NCI-H510A (cell line): ENCODE measurements at places on chromosomes 11 and 22.
A peak's percentile ranks its signal among the peaks of the same experiment; 100 is the strongest.

DNA sequence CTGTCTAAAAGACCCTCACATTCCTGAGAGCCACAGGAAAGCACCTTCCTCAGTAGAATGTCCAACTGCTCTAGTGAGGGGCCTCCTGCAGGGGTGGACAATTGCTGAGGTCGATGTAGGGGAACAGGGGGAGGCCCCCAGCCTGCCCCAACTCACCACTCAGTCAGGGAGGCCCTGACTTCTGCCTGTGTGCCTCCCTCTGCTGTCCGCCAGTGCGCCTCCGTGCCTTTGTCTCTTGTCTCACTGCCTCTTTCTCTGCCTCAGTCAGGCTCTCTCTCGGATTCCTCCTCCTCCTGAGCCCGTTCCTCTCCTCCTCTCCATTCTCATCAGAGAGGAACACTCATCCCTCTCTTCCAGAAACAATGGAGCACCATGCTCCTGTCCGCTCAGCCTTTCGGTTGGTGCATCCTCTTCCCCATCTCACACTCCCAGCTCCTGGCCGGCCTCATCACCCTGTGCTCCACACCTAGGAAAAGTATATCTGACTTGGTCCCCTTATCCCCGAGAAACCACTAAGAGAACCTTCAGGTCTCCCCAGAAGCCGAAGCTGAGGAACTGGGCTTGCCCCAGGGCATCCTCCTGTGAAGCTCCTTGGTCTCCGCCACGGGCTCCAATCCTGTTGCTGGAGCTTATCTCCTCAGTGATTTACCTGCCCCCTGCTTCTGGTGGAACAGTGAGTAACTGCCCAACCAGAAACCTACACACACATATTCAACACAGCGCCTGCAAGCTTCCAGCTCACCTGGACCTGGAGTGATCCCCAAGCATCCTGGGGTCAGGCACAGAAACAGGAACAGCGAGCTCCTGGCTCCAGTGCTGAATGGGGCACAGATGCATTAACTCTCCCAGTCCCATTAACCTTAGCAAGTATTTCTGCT is 2.3 kb downstream of the B3GAT1 start:
- no peak for DNase-seq

- no peak for DNase-seq
Observed at GRCh38 chr11:109138196-109138595, 283.8 kb upstream of the C11orf87 start.

- DNase-seq, result no peak
Observed at GRCh38 chr11:67270256-67271204, 4.3 kb downstream of the GRK2 start.

DNA sequence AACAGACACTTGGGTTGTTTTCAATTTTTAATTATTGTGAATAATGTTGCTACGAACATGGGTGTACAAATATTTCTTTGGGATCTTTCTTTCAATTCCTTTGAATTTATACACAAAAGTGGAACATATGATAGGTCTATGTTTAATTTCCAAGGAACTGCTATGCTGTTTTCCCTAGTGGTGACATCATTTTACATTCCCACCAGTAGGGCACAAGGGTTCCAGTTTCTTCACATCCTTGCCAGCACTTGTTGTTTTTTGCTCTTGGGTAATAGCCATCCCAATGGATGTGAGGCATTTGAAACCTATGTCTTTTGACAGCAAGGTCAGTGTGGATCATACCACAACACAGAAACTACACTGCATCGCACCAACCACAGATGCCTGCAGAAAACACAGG is 41.8 kb upstream of the SCN3B start:
- DNase-seq, result no peak

- no peak for DNase-seq
Observed at GRCh38 chr11:73792584-73792983, 4.9 kb downstream of the MRPL48 start.

DNA sequence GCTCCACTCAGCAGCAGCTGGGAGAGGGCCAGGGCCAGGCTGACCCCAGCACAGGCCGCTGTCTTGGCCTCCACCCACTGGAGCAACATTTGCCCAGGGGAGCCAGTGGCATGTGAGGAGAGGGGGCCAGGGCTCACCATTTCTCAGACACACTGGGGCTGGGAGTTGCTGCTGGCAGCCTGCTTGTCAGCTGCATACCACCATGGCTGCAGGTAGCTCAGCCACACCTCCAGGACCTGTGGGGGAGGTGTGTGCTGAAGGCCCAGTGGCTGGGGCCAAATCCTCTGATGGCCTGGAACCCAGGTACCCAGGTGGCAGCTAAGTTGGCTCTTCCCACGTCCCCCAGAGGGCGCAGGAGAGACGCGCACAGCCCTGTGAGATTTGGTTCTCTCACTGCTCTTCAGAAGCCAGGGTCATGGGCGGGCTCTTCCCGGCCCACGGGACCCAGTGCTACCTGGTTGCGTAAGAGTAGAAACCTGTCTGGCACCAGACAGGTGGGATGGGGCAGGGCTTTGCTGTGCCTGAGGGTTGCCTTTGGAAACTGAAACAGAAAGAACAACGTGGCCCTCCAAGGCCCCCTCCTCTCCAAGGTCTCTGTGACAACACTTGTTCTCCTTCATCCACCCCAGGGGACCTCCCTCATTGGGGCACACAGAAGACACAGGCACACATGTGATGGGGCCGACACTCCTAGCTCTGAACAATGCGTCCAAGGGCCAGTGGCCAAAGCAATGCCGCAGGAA is 98.8 kb downstream of the MED15 start:
- peak; percentile 85 for DNase-seq

GRCh38 chr11:19827399-19828135 is 114.9 kb downstream of the NAV2 start:
- no peak for DNase-seq

DNA sequence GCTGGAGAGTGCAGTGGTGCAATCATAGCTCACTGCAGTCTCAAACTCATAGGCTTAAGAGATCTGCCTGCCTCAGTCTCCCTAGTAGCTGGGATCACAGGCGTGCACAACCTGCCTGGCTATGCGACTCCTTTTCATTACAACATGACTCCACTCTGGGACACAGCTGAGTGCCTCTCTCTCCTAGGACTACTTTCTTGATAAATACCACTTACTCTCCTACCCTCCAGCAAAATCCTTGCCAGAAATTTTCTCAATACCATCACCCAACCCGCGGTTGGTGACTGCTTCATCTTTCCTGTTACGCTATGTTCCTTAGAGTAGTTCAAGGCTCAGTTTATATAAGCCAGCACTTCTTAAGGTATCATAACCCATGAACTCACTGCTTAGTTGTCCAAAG is 26.9 kb downstream of the ARFGAP3 start:
- no peak for DNase-seq

DNA sequence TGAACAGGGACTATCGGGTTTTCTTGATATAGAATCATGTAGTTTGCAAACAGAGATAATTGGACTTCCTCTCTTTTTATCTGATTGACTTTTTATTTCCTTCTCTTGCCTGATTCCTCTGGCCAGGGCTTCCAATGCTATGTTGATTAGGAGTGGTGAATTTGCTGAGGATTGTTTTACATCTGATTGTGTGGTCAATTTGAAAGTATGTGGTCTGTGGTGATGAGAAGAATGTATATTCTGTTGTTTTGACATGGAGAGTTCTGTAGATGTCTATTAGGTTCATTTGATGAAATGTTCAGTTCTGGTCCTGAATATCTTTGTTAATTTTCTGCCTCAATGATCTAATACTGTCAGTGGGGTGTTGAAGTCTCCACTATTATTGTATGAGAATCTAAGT is 713.2 kb upstream of the CCDC179 start:
- DNase-seq, result no peak

DNA sequence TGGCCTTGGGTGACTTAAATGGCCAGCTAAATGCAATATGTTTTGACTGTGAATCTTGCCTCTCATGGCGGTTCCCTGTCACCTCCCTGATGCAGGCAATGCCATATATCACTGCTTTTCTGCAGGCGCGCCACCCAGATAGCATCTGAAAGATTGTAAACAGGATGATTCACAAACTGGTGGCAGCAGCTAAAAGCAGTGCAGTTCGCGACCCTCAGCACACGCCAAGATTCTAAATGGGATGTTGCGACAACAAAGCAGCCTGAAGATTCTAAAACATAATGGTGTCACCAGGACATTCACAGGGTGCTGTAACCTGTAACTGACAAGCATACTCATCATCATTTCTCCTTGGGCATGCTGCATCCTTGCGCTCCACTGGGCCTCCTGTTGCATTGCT is 440.4 kb upstream of the CADM1 start:
- DNase-seq, result no peak

DNA sequence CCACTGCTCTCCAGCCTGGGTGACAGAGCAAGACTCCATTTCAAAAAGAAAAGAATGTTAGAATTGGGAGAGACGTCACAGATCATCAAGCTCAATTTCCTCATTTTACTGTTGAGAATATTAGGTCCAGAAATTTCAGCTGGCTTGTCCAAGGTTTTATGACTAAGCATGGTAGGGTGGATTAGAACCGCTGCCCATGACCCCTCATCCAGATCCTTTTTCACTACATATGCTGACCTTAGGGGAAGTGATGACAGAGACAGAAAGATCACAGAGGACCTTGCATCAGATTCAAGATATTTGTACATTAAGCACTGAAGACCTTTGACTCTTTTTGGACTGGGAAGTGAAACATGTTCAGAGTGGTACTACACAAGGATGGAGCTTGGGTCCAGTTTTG is 134.5 kb downstream of the ADAMTS15 start:
- DNase-seq, result no peak

DNA sequence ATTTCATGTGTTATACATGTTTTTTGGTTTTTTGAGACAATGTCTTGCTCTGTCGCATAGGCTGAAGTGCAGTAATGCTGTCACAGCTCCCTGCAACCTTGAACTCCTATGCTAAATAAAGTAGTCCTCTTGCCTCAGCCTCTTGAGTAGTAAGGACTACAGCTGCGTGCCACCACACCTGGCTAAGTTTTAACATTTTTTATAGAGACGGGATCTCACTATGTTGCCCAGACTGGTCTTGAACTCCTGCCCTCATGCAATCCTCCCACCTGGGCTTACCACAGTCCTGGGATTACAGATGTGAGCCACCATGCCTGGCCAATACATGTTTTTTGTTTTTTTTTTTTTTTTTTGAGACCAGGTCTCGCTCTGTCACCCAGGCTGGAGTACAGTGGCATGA is 33.9 kb downstream of the SWAP70 start:
- no peak for DNase-seq

GRCh38 chr11:33358150-33358831 is 101.1 kb downstream of the HIPK3 start:
- no peak for DNase-seq

- DNase-seq, result no peak
Observed at GRCh38 chr11:104852811-104853210, 45.4 kb downstream of the CASP12 start.

DNA sequence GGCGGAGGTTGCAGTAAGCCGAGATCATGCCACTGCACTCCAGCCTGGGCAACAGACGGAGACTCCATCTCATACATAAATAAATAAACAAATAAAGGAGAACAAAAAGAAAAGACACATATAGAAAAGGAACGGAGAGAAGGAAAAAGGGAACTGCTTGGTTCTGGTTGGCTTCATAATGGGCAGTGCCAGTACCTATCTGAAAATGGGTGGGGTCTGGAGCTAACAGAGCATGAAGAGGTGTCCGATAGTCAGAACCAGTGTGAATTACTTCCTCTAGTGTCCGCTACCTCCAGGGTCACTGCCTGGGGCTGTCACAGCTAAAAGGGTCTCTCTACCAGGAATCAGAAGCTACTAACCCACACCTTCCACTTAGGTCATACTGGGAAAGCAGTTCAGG is 27.2 kb upstream of the TTC28 start:
- DNase-seq, result no peak

- no peak for DNase-seq
Observed at GRCh38 chr22:19961868-19962245, 20.2 kb upstream of the TXNRD2 start.

DNA sequence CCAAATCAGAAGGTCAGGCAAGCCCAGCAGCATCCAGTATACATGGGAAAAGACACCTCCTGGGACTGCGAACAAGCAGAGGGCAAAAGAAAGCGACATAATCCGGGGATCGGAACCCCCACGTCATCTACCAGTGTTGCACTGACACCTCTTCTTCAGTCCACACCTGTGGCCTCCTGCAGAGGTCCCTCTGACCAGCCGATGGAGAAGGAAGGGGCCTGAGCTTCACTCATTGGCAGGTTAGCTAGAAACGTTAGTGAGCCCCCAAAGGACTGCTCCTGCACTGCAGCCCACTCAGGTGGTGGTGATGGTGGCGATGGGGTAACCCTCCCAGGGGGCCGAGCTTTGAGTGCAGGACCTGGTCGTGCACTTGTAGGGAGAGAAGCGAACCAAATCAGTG is 22.1 kb downstream of the ASCL2 start:
- DNase-seq, result no peak

- no peak for DNase-seq
Observed at GRCh38 chr22:20240447-20240764, 27.7 kb downstream of the RTN4R start.

GRCh38 chr11:84526250-84526649 is 1100.9 kb downstream of the DLG2 start:
- no peak for DNase-seq

- no peak for DNase-seq
Observed at GRCh38 chr11:132068556-132068955, 698.1 kb downstream of the NTM start.

GRCh38 chr11:130727157-130728119 is 188.8 kb downstream of the SNX19 start:
- DNase-seq, result no peak

GRCh38 chr22:45216133-45217003 is 24.3 kb downstream of the KIAA0930 start:
- no peak for DNase-seq

- DNase-seq, result no peak
Observed at GRCh38 chr22:45077826-45078334, 68.1 kb upstream of the PHF21B start.

GRCh38 chr11:12043959-12044791 is 35.7 kb upstream of the DKK3 start:
- DNase-seq, result no peak

GRCh38 chr11:126853732-126854131 is 146.8 kb downstream of the KIRREL3 start:
- no peak for DNase-seq

DNA sequence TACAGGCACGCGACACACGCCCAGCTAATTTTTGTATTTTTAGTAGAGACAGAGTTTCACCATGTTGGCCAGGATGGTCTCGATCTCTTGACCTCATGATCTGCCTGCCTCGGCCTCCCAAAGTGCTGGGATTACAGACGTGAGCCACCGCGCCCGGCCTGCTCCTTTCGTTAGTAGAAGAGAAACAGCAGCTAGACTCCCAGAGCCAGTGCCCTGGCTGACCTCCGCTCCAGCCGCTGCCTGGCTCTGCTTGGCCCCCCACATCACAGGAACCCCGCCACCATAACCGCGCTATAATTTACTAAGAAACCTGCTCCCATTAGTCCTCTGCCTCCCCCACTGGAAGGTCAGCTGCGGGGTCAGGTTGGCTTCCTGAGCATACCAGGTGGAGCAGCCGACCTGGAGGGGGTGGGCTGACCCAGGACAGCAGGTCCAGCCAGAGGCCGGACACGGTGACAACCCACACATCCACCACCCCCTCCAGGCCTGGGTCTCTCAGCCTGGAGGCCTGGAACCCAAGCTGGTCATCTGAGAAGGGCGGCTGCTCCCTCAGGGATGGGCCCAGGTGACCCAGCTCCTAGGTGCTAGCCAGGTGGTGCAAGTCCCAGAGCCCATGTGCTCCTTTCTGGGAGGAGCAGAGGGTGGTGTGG is 7.5 kb upstream of the POLDIP3 start:
- DNase-seq, result no peak
